Activated naive CD4-positive, alpha-beta T cell (primary cell): ENCODE measurements at places on chromosomes 2 and 18.

- DNase-seq = no peak
These were observed 697.1 kb upstream of the CELF4 start for GRCh38 chr18:38262661-38263060.

DNA sequence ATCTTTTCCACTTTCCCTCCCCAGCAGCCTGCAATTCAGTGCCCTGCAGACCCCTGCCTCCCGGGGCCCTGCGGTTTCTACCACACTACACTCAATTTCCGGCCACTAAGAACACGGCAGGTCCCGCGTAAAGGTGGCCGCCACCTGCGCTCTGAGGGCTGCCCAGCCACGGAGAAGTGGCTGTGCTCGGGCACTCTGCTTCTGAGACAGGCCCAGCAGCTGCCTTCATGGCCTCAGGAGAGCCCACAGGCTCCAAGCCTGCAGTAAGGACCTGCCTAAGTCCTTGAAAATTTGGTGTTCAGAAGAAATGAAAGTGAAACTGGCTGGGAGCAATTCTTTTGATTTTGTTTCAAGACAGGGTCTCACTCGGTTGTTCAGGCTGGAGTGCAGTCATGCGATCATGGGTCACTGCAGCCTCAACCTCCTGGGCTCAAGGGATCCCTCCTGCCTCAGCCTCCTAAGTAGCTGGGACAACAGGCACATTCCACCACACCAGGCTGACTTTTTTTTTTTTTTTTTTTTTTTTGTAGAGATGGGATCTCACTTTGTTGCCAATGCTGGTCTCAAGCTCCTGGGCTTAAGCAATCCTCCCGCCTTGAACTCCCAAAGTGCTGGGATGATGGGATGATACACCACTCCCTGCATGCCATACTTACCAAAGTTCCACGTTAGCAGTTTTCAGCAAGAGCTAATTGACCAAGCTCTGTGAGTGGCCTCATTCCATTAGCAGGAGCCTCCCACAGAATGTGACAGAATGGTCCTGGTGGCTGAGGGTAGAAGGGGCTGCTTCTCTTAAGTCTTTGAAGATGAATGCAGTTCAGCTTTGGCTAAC is 14.6 kb upstream of the ALPP start:
- DNase-seq = no peak

DNA sequence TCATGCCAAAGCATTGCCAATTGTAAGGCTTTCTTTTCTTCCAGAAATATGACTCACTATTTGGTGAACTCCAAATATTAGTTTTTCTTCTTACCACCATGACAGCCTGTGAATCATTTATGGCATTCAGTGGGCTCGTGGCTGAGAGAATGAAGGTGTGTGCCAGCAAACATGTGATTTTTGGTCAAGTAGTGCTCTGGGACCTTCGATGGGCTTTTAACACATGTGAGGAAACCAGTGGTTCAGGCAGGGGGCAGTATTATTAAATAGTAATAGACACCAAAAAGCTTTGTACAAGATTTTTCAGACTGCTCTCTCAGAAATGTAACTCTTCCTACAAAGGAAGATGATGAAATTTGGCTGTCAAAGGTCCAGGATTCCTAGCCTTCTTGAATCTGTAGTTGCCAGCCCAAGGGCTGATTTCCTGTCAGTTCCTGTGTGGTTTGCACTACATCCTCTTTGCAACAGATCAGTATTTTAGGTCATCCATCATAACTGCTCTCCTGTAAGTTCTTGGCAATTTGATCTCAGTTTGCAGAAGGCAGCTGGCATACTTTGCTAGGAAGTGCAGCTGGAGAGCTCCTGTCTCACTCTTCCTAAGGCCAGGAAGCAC is 64.3 kb downstream of the BABAM2 start:
- no peak for DNase-seq

GRCh38 chr2:169798397-169798717 is 314 bp upstream of the SSB start:
- DNase-seq = no peak

DNA sequence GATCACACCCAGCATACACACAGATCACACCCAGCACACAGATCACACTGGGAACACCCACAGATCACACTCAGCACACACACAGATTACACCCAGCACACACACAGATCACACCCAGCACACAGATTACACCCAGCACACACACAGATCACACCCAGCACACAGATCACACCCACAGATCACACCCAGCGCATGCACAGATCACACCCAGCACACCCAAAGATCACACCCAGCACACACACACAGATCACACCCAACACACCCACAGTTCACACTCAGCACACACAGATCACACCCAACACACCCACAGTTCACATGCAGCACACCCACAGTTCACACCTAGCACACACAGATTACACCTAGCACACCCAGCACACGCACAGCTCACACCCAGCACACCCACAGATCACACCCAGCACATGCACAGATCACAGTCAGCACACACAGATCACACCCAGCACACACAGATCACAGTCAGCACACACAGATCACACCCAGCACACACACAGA is 117.6 kb downstream of the DYSF start:
- no peak for DNase-seq

GRCh38 chr2:53150146-53150545 is 617.5 kb upstream of the CHAC2 start:
- no peak for DNase-seq

DNA sequence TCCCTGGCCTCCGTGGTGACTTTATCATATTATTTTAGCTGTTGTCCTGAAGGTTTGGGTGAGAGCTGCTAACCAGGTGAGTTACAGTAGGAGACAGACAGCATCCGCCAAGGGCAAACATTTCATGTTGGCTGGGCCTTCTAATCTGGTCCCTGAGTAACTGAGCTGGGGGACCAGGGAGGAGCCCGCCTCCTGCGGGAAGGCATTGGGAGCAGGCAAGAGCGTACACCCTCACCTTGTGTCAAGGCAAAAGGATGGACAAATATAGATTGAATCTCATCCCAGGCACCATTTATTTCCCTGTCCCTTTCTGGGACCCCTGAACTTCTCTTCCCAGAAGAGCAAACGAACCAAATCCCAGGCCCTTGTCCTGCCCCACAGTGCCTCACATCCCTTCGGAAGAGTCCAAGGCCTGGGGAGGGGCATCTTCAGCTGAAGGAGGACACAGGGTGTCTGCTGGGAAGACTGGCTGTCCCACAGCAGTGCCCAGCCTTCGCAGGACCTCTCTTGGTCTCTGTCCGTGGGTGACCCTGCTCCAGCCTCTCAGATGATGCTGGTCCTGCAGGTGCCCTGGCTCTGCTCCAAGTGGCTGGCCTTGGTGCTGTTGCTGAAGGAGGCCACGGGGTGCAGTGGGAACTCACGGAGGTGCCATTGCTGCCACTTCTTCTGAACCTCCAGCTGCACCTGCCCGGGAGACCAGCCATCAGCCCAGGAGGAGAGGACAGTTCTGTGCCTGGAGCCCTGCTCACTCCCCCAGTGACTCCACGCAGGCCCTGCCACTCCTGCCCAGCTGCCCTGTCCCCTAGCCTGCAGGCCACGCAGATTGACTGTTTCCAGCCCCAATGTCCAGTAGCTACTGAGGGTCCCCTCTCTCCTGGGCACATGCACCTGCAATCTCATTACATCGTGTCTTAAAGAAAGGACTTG is 8.2 kb downstream of the TMEM37 start:
- DNase-seq = no peak

- DNase-seq = no peak
These were observed 181.3 kb upstream of the SIX2 start for GRCh38 chr2:45190481-45190942.

DNA sequence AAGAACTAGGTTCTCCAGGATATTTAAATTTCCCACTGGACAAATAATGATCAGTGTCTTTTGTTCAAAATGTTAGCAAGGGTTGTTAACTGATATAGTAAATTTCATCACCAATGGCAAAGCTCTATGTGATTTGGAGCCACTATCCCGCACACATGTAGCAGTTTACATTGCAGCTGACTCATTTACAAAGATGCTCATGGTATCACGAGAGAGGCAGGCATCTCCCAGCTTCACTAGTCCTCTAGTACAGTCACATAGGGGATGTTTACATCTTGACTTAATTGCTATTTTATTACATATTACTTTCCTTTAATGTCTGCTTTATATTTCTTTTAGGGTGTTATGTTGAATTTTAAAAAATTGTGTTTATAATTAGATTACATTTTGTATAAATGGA is 30.7 kb downstream of the KCNE4 start:
- no peak for DNase-seq
